ENCODE measurements at places on chromosomes 7 and 10. TPM values are rescaled to one million over a fixed set of nuclear protein-coding genes. Genes with fewer than 3 reads are reported as not detected.

DNA sequence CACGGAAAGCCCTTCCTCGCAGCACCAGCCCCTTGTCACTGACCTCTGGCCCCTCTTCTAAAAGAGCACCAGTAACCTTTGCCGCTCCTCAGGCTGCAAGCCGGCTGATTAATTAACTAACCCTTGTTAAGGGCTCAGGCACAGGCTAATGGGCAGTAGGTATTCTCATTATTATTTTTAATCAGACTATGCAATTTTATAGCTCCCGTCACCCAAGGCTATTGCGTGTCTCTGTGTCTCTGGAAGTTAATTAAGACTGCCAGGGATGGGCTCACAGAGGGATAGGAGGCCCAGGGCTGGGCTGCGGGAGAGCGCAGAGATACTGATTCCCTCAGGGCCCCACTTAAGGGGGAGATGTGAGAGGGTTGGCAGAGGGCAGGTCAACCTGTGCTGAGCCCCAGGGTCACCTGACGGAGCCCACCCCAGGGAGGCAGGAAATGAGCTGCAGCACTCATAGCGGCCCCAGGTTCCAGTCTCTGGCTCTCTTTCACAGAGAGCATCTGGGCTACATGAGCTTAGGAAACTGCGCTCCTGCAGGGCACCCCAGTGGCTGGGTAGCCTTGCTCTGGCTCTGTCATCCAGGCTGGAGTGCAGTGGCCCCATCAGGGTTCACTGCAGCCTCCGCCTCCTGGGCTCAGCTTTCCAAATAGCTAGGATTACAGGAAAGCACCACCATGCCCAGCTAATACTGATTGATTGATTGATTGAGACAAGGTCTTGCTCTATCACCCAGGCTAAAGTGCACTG, 92.2 kb upstream of the LRRC4 start:
- no peaks in the 10 kb centered on the region for H3K36me3 ChIP-seq
- H3K27me3 ChIP-seq, result no peaks in the 10 kb centered on the region
- H3K27ac ChIP-seq, result no peak overlapping the region
- H3K4me1 ChIP-seq, result peaks cover 3% of the 10 kb centered on the region

DNA sequence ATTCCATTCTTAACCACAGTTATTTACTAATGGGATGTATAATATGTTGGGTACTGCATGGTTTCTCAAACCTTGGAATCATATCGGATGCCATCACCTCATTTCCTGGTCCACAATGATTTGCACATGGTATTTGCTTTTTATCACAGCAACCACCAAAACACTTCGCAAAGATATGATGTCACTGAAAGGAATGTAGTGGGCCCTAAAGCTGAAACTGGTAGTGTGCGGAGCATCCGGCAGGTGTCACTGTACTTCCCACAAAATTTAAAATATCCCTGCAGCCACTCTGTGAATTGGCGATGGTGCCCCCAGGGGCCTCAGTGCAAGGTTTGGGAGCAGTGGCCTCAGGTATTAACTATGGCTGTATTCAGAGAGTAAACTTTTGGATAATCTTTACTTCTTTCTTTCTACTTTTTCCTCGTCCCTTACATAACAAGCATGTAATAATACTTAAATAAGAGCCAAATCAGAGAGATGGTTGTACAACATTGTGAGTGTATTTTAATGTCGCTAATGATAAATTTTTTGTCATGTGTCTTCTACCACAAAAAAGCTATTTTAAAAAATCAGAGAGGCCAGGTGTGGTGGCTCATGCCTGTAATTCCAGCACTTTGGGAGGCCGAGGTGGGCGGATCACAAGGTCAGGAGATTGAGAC, 66.2 kb downstream of the FAM241B start:
- no peaks in the 10 kb centered on the region for H3K4me1 ChIP-seq
- no peaks in the 10 kb centered on the region for H3K36me3 ChIP-seq
- DNase-seq, result no peak
- H3K4me3 ChIP-seq, result no peak overlapping the region

- H3K36me3 ChIP-seq, result no peaks in the 10 kb centered on the region
- H3K4me1 ChIP-seq, result peaks cover 24% of the 10 kb centered on the region
- H3K27me3 ChIP-seq, result no peaks in the 10 kb centered on the region
Measured at GRCh38 chr10:115092258-115092554, 959 bp upstream of the ATRNL1 start.

The RELN gene
- not detected for total RNA-seq

The CPED1 gene
- total RNA-seq, result 30.4 TPM

The SAP25 gene
- 1.2 TPM for total RNA-seq

The MOSPD3 gene
- total RNA-seq, result 13.7 TPM

The LLCFC1 gene
- not detected for total RNA-seq

The MYO1G gene
- total RNA-seq, result 51.3 TPM

Measured in upper lobe of left lung (tissue), 6 donors.